ENCODE measurements at places on chromosomes 6 and 20. TPM values are rescaled to one million over a fixed set of nuclear protein-coding genes. Genes with fewer than 3 reads are reported as not detected.

SLC22A7 gene
- not detected for total RNA-seq

BPIFA1 gene
- total RNA-seq: 0.42 TPM

COL11A2 gene
- not detected for total RNA-seq

SLC16A10 gene
- total RNA-seq: 0.09 TPM

KCNK16 gene
- not detected for total RNA-seq

RPS6KA2 gene
- 21.2 TPM for total RNA-seq

DEFB115 gene
- total RNA-seq: not detected

HSPA12B gene
- total RNA-seq: 0.14 TPM

KIF25 gene
- not detected for total RNA-seq

TREML2 gene
- total RNA-seq: not detected

GSTA5 gene
- not detected for total RNA-seq

SCGN gene
- total RNA-seq: not detected

RTF2 gene
- 47.3 TPM for total RNA-seq

JPH2 gene
- total RNA-seq: 0.19 TPM

XKR7 gene
- not detected for total RNA-seq

DLL1 gene
- 31.3 TPM for total RNA-seq

POU5F1 gene
- 0.60 TPM for total RNA-seq

SRXN1 gene
- 63.5 TPM for total RNA-seq

KIF6 gene
- total RNA-seq: not detected

GGTLC1 gene
- not detected for total RNA-seq

ACSS1 gene
- 1.3 TPM for total RNA-seq

GNAS-AS1 gene
- 0.42 TPM for total RNA-seq

FKBP5 gene
- total RNA-seq: 64.7 TPM

GRM4 gene
- total RNA-seq: 0.07 TPM

SAMD10 gene
- 11.6 TPM for total RNA-seq

FOXO3 gene
- total RNA-seq: 26.2 TPM

TMEM151B gene
- not detected for total RNA-seq

ADGRF1 gene
- total RNA-seq: 24.3 TPM

ZSCAN26 gene
- total RNA-seq: 5.0 TPM

LTB gene
- 1.5 TPM for total RNA-seq

CDH22 gene
- total RNA-seq: not detected

CLPSL1 gene
- not detected for total RNA-seq

SAMHD1 gene
- 7.4 TPM for total RNA-seq

OPN5 gene
- total RNA-seq: not detected

MDFI gene
- 270 TPM for total RNA-seq

APOBEC2 gene
- 0.63 TPM for total RNA-seq

MLIP gene
- not detected for total RNA-seq

SLC32A1 gene
- total RNA-seq: not detected

AIF1 gene
- not detected for total RNA-seq

NMBR gene
- not detected for total RNA-seq

GGT7 gene
- total RNA-seq: 3.5 TPM

FAM184A gene
- 0.14 TPM for total RNA-seq

TAAR2 gene
- total RNA-seq: not detected

DACT2 gene
- 0.63 TPM for total RNA-seq

METTL24 gene
- total RNA-seq: not detected

KIF13A gene
- total RNA-seq: 39.0 TPM

LY6G5C gene
- total RNA-seq: 0.79 TPM

ULBP2 gene
- total RNA-seq: 13.0 TPM

BPIFB2 gene
- not detected for total RNA-seq

Measured in airway epithelial cell (primary cell).